ENCODE measurements at places on chromosomes 2 and 18.
A peak's percentile ranks its signal among the peaks of the same experiment; 100 is the strongest.

GRCh38 chr2:20465716-20466394 is 19.0 kb downstream of the RHOB start:
- no peak for DNase-seq

DNA sequence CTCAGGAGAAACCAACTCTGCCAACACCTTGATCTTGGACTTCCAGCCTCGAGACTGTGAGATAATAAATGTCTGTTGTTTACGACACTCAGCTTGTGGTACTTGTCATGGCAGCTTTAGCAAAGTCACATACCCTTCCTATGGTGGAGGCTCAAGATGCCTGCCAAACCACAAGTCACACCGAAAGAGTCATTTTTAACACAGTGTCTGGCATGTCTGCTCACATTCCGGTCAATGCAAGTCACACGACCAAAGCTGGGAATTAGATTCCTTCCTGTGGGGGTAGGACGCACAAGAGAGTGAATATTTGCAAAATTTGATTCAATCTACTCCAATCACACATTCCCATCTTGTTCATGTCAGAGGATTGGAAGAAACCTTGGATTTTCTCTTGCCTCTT is 24.6 kb downstream of the KCNE4 start:
- DNase-seq = no peak

DNA sequence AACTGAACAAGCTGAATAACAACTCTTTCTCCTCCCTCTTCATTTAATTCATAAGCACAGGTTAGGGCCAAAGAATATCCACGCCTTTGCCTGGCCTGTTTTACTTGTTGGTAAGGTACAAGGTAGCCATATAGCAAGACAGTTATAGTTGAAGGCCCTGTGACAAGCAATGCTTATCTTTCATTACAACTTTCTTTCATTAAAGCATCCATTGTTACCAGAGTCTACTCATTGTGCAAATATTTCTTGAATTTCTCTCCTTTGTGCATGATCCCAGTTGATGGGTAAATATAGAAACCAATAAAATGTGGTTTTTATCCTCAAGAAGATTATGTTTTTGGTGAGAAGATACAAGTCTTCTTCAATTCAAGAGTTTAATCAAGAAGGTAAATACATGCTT is 140.2 kb downstream of the UBE2E3 start:
- no peak for DNase-seq

- DNase-seq = no peak
These were observed 78.3 kb downstream of the SMAD4 start for GRCh38 chr18:51108330-51108729.

DNA sequence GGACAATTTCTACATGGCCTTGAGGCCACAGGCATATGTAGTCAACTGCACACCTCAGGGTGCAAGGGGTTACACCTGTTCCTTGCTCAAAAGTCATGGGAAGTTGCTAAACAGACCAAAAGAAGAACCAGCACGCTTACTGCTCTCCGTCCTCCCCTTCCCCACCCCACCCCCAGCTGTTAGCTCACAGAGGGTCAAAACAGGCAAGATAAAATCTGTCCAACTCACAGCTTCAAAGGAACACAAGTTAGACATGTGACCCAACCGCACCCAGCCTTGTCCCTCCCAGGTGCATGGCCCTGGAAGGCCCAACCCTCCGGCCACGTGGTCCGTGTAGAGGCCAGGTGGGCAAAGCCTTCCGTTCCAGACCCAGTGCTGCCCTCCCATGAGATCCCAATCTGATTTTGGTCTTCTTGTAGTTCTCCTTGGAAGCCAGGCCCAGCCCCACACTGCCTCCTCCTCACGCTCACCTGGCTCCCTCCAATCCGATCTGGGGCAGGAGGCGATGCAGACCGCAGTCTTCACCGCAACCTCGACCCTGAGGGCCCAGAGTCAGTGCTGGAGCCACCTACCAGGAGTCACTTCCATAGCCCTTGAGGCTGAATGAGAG is 14.5 kb upstream of the ASPRV1 start:
- DNase-seq = no peak

DNA sequence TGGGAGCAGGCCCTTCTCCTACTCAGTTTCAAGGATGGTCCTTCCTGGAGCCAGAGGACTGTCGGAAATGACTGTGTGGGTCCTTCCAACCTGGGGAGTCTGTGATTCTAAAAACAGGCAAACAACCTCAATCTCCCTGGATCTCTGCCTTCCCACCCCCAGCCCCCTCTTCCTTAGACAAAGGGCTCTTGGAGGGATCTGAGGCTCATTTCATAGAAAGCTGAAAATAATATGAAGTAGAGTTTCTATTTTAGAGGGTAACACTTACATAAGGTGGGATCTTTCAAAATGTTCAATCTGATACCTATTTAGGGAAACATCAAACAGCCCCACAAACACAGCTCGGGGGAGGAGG is 69.4 kb downstream of the RHOB start:
- no peak for DNase-seq

DNA sequence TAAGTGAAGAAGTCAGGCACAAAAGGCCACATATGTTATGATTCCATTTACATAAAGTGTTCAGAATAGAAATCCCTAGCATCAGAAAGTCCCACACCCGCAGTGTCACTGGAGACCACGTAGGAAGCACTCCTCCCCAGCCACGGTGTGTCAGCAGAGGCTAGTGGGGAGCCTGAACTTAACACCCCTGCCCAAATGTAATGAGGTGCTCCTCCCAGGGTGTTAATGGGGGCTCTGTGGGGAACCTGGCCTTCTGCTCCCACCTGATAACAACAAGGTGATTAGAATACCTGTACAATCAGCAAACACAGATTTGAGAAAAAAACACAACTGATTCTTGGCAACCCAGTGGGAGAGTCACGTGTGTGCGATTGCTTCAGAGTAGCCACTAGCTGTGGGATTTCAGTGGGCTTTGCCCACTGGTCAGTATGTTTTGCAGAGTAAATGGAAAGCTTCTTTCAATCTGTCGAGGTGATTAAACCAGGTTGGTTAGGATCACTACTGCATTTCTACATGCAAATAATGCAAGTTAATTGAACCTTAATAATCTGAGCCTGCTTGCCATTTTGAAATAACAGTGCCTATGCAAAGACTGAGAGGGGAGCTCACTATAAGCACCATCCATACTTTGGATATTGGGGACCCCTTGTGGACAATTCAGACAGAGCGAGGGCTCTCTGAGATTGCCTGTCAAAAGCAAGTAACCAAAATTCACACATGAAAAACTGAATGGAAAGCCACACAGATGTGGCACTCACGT is 20.6 kb upstream of the ATRAID start:
- peak; percentile 16 for DNase-seq

GRCh38 chr18:55317864-55318263 is 270.1 kb downstream of the TCF4 start:
- DNase-seq = no peak

GRCh38 chr2:84959095-84959565 is 11.8 kb upstream of the KCMF1 start:
- no peak for DNase-seq

DNA sequence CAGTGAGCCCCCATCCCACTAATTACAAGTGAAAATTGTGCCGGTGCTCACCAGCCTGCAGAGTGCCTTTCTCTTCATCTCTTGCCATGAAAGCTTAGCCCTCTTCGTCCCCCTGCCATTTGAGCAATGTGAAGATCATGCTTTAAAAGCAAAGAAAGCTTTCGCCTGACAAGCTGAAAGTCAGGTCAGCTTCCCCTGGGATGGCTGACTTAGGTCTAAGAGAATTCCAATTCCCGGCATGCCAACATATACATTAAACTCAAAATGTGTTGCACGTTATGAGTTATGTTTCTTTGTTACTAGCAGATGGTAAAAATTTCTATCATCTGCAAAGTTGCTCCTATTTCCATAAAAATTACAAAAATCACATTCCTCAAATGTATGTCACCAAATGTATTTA is 129.8 kb downstream of the AFF3 start:
- DNase-seq = no peak

DNA sequence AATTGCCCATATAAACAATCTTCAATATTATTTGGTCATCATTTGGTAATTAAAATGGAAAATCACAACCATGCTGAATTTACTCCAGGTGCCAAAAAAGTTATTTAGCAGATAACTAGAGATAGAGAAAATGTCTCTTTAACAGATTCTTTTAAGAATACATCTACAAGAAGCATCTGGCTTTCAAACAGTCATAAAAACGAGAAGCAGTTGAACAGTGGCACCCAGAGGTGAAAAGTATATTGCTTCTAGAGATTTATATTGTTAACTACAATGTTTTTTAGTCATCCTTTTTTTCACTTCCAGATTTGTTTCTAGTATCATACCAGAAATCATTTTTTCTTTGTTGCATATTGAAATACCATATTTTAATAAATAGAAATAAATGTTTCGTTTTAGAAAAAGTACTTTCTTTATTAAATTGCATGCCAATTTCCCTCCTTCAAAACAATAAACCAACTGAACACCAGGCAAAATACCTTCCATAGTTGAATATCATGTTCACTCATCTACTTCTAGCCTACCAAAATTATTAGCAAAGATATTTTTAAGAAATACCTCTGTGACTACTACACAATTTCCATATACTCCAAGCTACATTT is 65.4 kb upstream of the HNRNPA3 start:
- peak; percentile 24 for DNase-seq

DNA sequence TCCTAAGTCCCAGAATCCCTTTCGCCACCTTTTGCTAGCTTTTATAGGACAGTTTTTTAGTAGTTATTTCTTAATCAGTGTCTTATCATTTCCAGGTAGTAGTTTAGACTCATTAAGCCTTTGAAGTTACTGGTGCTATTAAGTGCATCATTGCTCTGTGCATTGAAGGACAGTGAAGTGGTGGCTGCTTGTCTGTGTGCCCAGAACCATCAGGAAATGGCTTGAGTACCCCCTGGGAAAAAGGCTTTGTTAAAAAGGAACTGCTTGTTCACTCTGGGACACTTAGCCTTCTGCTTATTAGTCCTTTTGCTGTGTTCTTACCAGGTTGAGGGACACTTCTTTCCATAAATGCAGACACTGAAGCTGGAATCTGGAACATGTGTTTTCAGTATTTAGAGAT is 30.0 kb downstream of the DTNA start:
- DNase-seq = no peak

DNA sequence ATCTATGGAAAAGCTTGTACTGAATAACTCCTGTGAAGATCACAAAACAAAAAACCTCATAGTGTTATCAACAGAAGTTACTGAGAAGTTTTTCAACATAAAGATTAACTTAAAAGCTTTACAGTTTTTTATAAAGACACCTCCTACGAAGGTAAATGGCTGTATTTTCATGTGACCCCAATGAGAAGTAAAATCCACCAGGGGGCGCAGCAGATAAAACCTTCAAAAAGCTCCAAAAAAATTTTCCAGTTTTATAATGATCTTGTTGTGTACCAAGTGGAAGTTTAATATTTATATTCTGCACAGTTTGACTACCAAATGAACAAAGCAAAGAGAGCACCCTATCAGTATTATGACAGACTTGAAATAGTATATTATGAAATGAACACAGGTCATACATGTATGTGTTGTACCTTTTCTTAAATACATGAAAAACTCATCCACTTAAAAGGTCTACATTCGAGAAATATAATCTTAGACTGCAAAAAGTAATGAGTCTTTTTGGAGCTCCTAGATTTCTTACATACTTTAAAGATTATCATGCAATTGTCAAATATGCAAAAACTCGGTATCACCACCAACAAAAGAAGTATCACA is 38.5 kb downstream of the PNO1 start:
- peak; percentile 83 for DNase-seq

DNA sequence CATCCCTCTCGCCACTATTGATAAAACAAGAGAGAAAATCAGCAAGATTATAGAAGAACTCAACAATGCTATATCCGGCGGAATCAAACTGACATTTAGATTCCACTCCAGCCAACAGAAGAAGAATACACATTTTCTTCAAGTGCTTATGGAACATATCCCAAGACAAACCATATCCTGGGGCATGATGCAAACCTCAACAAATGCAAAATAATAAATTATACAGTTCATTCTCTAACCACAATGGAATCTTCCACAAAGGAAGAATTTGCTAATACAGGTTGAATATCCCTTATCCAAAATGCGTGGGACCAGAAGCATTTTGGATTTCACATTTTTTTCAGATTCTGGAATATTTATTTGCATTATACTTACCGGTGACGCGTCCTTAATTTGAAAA is 51.4 kb upstream of the YPEL5 start:
- DNase-seq = no peak

GRCh38 chr2:134936691-134937090 is 18.1 kb downstream of the CCNT2 start:
- DNase-seq = no peak

- DNase-seq = no peak
These were observed 856.4 kb downstream of the RNF144A start for GRCh38 chr2:7773362-7774360.

DNA sequence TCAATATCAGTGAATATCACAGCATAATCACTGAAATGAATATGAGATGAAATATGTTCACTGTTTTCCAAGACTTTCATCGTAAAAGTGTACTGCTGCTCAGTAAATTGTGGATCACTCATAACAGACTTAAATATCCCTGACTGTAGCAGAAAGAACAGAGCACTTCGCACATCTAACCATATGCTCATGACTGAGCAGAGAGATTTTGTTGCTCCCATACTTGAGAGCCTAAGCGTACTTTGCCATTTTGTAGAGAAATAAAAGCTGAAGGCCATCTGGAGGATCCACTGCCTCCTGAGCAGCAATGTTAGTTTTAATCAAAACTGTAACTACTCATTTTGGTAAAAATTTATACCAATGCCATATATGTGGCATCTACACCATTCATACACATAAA is 243.5 kb downstream of the STK39 start:
- no peak for DNase-seq

DNA sequence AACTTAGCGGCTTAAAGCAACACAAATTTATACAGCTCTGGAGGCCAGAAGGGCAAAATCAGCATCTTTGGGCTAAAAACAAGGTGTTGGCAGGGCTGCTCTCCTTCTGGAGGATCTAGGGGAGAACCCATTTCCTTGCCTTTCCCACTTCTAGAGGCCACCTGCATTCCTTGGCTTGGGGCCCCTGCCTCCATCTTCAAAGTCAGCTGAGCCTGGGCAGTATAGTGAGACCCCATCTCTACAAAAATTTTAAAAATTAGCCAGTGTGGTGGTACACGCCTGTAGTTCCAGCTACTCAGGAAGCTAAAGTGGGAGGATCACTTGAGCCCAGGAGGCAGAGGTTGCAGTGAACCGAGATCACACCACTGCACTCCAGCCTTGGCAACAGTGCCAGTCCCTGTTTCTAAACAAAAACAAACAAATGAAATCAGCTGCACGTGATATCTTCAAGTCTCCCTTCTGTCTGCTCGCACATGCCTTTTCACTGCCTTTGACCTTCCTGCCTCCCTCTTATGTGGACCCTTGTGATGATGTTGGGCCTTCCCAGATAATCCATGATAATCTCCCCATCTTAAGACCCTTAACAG is 200.6 kb downstream of the ZFP36L2 start:
- no peak for DNase-seq
